ENCODE measurements at places on chromosomes 4 and X.
A peak's percentile ranks its signal among the peaks of the same experiment; 100 is the strongest.

DNA sequence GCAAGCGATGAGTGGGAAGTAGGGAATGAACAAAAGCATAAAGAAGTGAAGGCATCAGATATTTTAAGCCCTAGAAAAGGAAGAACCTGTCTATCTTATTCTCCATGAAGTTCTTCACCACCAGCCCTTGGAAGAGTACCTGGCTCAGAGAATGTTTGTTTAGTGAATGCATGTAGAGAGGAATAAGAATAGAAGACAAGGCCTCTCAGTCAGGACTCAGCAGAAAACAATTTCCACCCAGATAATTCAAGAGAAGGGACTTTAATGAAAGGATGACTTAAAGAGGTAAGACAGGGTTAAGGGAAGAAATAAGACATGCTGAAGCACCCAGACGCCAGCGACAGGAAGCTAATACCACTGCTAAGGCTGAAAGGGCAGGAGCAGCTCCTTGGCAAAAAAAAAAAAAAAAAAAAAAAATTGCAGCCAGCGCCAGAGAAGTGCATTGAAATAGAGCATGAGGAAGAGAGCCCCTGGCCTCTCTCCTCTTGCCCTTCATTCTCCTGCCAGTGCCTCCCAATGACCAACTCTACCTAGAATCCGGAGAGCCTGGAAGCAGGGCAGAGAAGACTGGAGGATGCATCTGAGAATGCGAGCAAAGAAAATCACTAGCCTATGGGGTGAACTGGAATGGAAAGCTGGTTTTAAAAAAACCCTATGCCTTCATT is 47.2 kb upstream of the RASGEF1B start:
- DNase-seq = no peak

GRCh38 chr4:3114377-3114776 is 39.9 kb downstream of the HTT start:
- peak; percentile 32 for DNase-seq

GRCh38 chrX:150525061-150525919 is 43.1 kb upstream of the MTM1 start:
- no peak for DNase-seq

DNA sequence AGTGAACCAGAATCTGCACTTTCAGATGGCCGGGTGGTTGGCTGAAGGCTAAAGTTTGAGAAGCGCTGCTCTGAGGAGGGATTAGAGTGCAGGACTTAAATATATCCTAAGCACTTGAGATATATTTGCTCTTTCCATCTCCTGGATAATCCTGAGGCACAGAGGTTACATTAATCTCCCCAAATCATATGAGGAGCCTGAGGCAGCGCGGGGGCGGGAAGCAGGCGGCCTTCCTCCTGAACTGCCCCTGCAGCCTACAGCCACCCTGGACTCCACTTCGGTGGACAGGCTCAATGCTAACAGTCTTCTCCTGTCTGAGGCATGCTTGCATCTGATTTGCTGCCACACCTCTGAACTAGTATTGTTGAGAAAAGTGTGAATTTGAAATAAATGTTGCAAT is 72.5 kb downstream of the AFAP1 start:
- no peak for DNase-seq

- DNase-seq = no peak
These were observed 48.4 kb downstream of the ATP8A1 start for GRCh38 chr4:42608551-42608950.

DNA sequence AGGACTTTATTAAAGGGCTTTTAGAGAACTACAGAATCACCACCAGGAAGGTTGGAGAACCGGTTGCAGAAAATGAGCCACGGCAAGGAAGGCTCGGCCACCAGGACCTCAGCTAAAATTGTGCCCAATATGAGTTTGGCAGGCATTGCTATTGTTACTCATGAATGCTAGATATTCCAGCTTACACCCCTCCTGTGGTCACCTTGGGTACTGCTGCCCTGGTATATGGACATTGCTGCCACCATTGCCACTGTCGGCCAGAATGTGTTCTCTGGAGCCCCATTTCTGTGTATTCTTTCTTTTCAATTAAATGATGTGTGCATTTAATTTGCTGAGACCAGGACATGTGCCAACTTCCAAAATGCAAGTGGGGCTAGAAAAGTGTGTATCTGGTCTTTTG is 626.7 kb upstream of the BOD1L1 start:
- peak; percentile 49 for DNase-seq

GRCh38 chr4:26433556-26433955 is 56.7 kb downstream of the CCKAR start:
- DNase-seq = no peak

DNA sequence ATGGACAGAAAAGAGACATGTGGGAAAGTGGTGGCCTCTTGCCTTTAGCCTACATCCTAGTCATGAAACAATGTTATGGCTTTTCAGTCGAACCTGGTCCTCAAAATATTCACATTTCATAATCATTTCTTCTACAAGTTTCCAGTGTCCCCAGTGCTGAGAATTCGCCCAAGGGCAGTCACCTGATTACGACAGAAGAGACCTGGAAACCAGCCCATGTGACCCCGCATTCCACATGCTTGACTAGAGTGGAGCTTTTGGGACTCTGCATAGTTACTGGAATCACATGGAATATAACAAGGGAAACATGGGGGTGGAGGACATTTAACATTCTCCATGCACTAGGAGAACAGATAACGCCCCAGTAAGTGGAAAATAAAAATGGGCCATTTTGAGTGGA is 100.1 kb downstream of the PPARGC1A start:
- peak; percentile 81 for DNase-seq

- DNase-seq = no peak
These were observed 65.8 kb downstream of the SCML2 start for GRCh38 chrX:18288716-18289115.

DNA sequence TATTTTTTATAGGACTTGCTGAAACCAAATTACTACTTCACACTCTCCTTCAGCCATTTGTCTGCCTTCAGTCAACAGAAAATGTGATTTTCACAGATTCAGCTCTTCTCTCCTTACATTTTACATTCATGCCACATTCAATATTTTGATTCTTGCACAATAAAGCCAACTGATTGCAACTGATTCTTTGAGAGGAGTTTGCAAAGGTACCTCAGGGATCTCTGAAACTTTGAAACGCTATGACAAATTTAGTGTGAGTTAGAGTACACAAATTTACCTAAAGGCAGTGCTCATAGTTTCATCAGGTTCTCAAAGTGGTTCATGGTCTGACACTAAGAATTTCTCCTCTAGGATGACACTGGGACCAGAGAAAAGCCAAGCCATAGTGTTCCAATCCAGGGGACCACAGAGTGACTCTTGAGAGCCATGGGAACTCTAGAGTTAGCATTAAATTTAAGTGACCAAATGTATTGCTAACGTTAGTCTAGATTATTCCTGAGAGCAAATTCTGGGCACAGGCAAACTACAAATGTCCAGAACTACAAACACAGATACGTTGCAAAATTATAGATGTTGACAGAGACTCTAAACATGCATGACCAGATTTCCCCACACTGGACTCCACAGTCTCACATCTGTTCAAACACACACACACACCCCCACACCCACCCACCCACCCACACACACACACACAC is 9.0 kb downstream of the CSN3 start:
- no peak for DNase-seq

DNA sequence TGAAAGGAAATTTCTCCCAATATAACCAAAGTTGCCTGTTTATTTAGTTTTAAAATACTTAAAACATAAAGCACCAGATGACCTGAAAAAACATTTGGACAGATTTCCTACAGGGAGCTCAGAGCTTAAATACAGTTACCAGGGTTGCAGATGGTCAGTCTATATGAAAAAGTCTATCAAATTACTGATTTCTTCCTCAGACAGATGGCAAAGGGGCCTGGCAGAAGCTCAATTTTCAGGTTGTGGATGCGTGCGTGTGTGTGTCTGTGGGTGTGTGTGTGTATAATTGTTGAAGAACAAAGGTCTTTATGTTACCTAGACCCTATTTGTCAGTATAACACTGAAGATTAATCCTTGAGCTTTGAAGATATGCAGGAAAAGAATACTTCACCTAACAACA is 169.4 kb downstream of the MAD2L1 start:
- no peak for DNase-seq

DNA sequence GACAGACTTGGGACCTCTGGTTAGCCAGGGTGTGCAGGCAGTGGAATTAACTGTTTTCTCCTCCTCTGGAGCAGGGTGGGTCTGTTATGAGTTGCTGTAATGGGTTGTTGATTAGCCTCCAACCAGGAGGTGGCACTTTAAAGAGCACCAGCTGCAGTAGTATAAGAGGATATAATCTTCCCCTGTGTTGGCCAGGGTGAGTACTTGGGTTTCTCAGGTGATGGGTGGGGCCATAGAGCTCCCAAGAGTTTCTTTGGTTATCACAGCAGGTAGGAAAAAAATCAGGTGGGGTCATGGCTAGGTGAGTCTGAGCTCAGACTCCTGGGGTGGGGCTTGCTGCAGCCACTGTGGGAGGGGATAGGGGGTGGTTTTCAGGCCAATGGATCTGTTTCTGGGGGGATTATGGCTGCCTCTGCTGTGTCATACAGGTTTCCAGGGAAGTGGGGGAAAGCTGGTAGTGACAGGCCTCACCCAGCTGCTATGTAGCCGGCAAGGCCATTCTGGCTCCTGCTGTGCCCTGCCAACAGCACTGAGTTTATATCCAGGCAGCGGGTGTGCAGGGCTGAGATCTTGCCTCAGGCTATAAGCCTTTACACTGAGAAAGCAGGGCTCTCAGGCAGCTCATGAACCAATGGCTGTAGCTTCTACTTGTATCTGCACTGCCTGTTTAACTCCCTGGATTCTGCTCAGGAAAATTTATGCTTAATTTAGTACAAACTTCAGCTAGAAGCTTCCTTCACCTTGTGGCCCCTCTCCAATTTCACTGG is 70.1 kb downstream of the CCNG2 start:
- DNase-seq = no peak

DNA sequence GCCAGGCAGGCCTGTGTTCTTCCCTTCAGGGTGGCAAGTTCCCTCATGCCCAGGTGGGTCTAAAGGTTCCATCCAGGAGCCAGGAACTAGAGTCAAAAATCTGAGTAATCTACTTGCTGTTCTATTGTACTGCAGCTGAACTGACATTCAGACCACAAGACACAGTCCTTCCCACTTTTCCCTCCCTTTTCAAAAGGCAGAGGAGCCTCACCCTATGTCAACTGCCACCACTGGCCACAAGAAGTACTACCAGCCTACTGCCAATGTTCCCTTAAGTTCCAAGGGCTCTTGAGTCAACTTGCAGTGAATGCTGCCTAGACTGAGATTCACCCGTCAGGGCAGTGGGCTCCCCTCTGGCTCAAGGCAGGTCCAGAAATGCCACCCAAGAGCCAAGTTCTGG is 133.5 kb downstream of the FAM47B start:
- DNase-seq = no peak

- peak; percentile 36 for DNase-seq
These were observed 169.6 kb downstream of the CAMK2D start for GRCh38 chr4:113591982-113592381.

DNA sequence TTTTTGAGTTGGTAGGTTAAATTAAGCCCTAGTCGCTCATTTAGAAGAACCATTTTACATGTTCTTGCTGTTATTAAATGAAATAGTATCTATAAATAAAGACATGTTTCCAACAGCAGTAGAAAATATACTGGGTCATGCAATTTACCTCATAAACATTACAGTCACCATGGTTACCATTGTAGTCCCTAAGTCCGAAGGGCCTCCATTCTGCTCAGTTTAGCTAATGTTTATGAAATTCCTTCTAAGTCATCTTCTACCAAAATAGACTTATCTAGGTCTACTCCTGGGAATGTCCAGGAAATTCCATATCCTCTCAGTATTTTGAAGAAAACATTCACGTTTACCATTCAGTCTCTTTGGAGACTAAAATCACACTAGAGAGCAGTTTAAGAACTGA is 292.5 kb upstream of the DCAF8L1 start:
- DNase-seq = no peak

DNA sequence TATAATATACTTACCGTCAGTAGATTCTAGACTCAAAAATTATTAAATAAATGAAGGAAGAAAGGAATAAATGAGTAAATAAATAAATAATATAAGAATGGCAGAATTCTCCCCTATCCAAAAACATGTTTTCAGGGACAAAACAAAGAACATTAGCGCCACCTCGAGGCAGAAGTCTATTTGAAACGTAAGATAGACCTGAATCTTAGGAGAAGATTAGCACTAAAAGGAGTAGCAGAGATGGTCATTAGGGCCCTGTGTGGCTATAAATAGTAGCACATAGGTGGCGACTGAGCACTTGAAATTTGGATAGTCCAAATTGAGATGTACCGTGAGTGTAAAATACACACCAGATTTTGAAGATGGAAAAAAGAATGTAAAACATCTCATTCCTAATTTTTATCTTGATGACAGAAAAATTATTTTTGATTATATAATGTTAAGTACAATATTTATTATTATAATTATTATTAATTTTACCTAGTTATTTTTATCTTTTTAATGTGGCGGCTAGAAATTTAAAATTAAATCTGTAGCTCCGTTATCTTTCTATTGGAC is 24.3 kb upstream of the SRD5A3 start:
- peak; percentile 78 for DNase-seq

DNA sequence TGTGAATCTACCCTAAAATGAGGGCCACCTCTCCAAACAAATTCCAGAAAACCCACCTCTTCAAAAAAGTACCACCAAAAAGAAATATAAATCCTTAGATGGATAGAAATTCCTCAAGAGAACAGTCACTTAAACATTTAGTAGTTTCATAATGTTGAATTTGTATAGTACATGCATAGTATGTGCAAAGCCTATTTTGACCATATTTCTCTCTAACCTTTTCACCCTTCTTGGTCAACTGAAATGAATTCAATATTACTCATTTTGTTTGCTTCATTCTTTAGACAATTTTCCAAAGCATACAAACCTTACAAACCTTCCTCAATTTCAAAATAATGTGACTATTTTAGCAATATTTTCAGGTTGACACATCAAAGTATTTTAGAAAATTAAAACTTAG is 4.1 kb downstream of the RHOXF1 start:
- no peak for DNase-seq

DNA sequence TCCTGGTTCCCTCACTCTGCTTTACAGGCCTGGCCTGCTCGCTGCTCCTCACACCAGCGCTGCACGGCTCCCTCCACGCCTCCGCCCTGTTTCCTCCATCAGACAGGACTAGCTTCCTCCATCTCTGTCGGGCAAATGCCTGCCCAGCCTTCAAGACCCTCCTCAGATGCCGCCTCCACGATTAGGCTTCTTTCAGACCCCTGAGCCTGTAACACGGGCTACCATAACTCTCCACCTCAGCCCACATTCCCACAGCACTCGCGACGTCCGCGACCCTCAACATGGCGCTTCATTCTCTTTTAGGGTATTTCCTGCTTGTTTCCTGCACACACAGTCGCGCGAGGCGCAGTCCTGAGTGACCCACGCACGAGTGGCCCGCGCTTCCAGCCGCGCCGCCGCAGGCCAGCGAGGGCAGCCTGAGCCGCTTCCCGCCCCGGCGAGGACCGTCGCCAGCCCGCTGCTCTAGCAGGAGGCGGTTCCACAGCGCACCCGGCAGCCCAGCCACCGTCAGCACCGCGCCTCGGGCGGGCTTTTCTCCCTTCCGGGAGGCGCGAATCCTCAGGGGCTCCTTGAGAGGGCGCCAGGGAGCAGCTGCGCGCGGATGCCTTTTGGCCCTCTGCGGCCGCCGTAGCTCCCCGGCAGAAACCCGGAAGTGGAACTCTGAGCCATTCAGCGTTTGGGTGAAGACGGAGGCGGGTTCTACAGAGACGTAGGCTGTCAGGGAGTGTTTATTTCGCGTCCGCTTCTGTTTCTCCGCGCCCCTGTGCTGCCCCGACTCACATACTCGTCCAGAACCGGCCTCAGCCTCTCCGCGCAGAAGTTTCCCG is at the start of gene FRG1:
Gene FRG1, plus strand, starts transcription at position 695 of the 827 bp plus-strand sequence. CDS start 138 bp downstream, outside the sequence.
- peak; percentile 95 for DNase-seq

Measured in EH (cell line).